ENCODE measurements at places on chromosomes 5 and 9. TPM values are rescaled to one million over a fixed set of nuclear protein-coding genes. Genes with fewer than 3 reads are reported as not detected.

The DBH gene
- total RNA-seq, result not detected

The FAM78A gene
- 2.2 TPM for total RNA-seq

The SH3TC2 gene
- 4.6 TPM for total RNA-seq

The PCDHGA12 gene
- total RNA-seq, result 4.7 TPM

The EMB gene
- total RNA-seq, result 0.30 TPM

The SHOC1 gene
- not detected for total RNA-seq

The ISCA1 gene
- 28.7 TPM for total RNA-seq

The TUT7 gene
- 11.2 TPM for total RNA-seq

The PDCD1LG2 gene
- total RNA-seq, result 27.8 TPM

The APC gene
- total RNA-seq, result 35.6 TPM

The ALDH1B1 gene
- total RNA-seq, result 27.1 TPM

The SPINK13 gene
- not detected for total RNA-seq

The S1PR3 gene
- total RNA-seq, result 25.9 TPM

The THBS4 gene
- total RNA-seq, result not detected

The SETD9 gene
- 8.8 TPM for total RNA-seq

The LCN15 gene
- total RNA-seq, result 1.6 TPM

The ABO gene
- total RNA-seq, result not detected

The SEMA6A gene
- total RNA-seq, result 2.0 TPM

The SHB gene
- total RNA-seq, result 26.2 TPM

The FGF1 gene
- not detected for total RNA-seq

The GOLGA2 gene
- 52.0 TPM for total RNA-seq

The PCDHB10 gene
- total RNA-seq, result 0.59 TPM

The DMGDH gene
- total RNA-seq, result 0.15 TPM

The ZBTB34 gene
- 4.4 TPM for total RNA-seq

The BHMT2 gene
- 1.6 TPM for total RNA-seq

The PCDHB16 gene
- total RNA-seq, result 0.25 TPM

The GPSM1 gene
- total RNA-seq, result 17.9 TPM

The IRGM gene
- not detected for total RNA-seq

The ADAMTS16 gene
- total RNA-seq, result not detected

The ZNG1A gene
- total RNA-seq, result 18.5 TPM

The FGD3 gene
- total RNA-seq, result not detected

The AFAP1L1 gene
- 72.3 TPM for total RNA-seq

The DUSP1 gene
- 365 TPM for total RNA-seq

The C7 gene
- not detected for total RNA-seq

The VCAN gene
- total RNA-seq, result 3.4 TPM

The ZNF483 gene
- 0.69 TPM for total RNA-seq

The PCDHB5 gene
- 0.47 TPM for total RNA-seq

The FAM81B gene
- not detected for total RNA-seq

The STPG3 gene
- total RNA-seq, result not detected

The EIF4E1B gene
- not detected for total RNA-seq
